ENCODE measurements at places on chromosomes 12 and 14. TPM values are rescaled to one million over a fixed set of nuclear protein-coding genes. Genes with fewer than 3 reads are reported as not detected.

- DNase-seq = no peak
- H3K4me3 ChIP-seq = no peak overlapping the region
- no peaks in the 10 kb centered on the region for H3K36me3 ChIP-seq
- no peak overlapping the region for H3K27ac ChIP-seq
- peaks cover 17% of the 10 kb centered on the region for H3K27me3 ChIP-seq
Measured at GRCh38 chr14:70156592-70156991, 32.2 kb downstream of the SLC8A3 start.

DNA sequence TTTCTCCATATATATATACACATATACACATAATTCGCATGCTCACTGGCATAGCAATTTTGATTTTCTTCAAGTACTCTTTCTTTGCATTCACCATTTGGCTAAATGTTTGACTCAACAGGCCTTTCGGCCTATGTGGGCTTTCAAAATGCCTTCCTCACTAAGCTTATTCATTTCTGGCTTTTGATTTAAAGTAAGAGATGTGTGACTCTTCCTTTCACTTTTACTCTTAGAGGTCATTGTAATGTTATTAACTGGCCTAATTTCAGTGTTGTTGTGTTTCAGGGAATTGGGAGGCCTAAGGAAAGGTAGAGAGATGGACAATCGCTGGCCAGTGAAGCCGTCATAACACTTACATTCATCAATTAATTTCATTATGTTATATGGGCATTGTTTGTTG, 14.5 kb upstream of the KLRD1 start:
- H3K4me3 ChIP-seq = peak overlapping the region; percentile 81
- H3K27ac ChIP-seq = peak overlapping the region; percentile 93
- peaks cover 57% of the 10 kb centered on the region for H3K4me1 ChIP-seq

DNA sequence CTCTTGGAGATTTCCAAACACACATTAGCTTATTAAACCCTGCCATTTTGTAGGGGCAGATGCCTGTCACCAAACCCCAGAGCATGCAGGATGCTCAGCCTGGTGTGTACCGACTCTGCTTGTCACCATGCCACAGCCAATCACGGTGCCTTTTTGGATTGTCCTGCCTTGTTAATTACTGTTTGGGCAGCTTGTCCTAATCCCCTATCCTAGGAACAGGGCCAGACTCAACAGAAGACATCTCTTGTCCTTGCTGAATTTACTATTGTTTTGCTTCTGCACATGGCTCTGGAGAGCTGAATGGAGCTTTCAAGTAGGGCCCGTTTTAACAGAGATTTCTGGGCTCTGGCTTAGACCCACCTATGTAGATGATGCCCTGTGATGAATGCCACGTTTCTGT, 388.5 kb downstream of the AACS start:
- no peak overlapping the region for H3K27ac ChIP-seq
- no peak overlapping the region for H3K4me3 ChIP-seq
- H3K27me3 ChIP-seq = peaks cover 22% of the 10 kb centered on the region
- no peak for DNase-seq

GRCh38 chr12:128510511-128510910, 243.5 kb downstream of the TMEM132C start:
- H3K36me3 ChIP-seq = no peaks in the 10 kb centered on the region
- no peaks in the 10 kb centered on the region for H3K4me1 ChIP-seq
- no peak overlapping the region for H3K4me3 ChIP-seq
- peaks cover 11% of the 10 kb centered on the region for H3K27me3 ChIP-seq
- no peak for DNase-seq

PTGER2 gene
- 96.0 TPM for total RNA-seq
